Activated CD4-positive, alpha-beta T cell treated with anti-CD3 and anti-CD28 coated beads for 24 hours (primary cell): ENCODE measurements at places on chromosomes 1 and 21.

DNA sequence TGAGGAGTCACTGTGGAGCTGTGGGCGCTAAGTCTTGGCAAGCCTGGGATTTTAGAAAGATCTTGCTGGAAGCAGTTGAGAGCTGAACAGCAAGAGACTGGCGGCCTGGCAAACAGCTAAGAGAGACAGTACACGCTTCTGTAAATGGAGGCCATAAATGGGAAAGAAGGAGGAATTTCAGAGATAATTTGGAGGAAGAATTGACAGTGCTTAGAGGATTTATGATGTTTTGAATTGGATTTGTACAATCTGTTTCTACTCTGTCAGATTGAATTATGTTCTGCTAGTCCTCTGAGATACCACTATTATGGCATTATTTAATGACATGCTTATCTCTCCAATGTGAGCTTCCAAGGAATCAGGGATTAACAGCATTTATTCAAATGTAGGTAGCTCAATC is 50.1 kb downstream of the ABCA4 start:
- DNase-seq: no peak

DNA sequence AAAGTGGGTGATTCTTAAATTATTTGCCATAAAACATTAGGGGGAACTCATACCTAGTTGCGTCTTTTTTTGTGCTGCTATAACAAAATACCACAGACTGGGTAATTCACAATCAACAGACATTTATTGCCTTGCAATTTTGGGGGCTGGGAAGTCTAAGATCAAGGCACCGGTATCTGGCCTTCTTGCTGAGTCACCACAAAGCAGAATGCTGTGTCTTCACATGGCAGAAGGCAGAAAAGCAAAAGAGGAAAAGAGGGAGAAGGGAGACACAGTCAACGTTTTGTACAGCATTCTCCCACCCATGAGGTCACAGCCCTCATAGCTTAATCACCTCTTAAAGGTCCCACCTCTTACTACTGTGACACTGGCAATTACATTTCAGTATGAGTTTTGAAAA is 291.0 kb downstream of the CHRM3 start:
- DNase-seq: no peak

- no peak for DNase-seq
Measured at GRCh38 chr1:221858818-221859611, 117.1 kb upstream of the DUSP10 start.

GRCh38 chr1:32876341-32877210 is 5.9 kb upstream of the FNDC5 start:
- peak; percentile 40 for DNase-seq

DNA sequence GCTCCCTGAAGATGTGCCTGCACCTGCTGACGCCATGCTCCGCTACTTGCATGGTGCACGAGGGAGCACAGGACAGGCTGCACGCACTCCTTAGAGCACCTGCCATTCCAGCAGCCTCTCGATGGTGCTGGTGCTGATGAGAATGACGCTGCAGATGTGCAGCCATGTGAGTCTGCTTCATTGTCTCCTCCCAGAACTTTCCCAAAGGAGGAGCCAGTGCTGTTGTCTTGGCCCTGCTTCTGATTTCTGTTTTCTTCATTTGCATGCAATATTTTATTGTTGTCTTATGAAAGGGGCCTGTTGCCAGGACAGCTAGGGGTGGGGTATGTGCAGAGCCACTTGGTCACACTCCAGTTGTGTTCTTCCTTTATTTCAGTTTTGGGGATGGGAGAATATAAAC is 70.1 kb downstream of the PCBP3 start:
- no peak for DNase-seq

DNA sequence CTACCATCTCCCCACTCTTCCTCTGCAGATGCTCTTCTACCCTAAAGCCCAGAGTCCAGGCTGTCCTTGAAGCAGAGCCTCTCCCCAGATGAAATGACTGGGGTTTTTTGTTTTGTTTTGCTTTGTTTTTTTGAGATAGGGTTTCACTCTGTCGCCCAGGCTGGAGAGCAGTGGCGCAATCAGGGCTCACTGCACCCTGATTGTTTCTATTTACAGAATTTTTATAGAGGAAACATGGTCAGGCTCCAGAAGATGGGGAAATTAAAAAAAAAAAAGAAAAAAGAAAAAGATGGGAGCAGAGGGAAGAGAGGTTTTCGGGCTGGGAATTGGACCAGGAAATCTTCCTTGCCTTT is 43.7 kb upstream of the ZNF281 start:
- DNase-seq: no peak

DNA sequence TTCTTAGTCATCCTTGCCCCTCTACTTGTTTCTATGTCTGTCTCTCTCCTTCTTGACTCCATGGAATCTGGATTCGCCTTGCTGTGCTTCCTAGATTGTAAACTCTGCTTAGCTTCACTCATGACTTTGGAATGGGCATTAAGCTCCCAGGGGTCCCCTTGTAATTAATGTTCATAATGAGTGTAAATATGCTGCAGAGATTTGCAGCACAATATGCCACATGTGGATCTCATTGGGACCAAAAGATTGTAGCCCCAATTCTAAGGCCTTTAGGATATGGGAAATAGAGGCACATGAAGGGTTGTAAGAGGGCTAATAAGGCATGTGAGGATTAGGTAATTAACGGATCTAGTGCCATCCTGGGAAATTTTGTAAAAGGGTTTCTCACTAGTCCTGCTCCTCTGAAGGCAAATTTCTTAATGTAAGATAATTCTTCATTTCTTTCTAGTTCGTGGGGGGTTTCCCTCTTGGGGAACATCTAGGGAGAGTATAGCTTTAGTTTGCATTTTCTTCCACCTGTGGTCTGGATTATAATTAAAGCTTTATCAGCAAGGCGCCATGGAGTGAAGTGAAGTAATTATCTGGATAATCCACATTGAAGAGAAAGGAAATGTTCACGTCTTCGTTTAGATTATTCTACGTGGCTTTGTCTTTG is 659.2 kb upstream of the PLXNA2 start:
- no peak for DNase-seq

DNA sequence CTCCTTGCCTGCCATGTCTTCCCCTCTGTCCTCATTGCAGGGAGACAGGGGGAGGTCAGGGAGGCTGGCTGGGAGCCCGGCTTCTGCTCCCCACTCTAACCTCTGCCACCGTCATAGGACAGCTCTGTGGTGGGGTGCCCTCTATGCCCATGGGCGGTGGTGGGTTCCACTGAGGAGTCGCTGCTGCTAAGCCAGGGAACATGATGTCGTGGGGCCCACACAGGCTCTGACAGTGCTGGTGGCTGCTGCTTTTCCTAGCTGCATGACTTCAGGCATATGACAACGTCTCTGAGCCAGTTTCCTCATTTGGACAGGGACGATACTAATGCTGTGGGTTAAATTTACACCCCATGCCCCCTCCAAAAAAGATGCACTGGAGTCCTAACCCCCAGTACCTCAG is 14.7 kb downstream of the KCNA10 start:
- no peak for DNase-seq

- DNase-seq: no peak
Measured at GRCh38 chr1:47527653-47528272, 89.9 kb downstream of the FOXD2 start.

GRCh38 chr21:45447821-45448220 is 42.9 kb downstream of the COL18A1 start:
- no peak for DNase-seq

- no peak for DNase-seq
Measured at GRCh38 chr1:67647036-67647798, 37.8 kb upstream of the GADD45A start.

DNA sequence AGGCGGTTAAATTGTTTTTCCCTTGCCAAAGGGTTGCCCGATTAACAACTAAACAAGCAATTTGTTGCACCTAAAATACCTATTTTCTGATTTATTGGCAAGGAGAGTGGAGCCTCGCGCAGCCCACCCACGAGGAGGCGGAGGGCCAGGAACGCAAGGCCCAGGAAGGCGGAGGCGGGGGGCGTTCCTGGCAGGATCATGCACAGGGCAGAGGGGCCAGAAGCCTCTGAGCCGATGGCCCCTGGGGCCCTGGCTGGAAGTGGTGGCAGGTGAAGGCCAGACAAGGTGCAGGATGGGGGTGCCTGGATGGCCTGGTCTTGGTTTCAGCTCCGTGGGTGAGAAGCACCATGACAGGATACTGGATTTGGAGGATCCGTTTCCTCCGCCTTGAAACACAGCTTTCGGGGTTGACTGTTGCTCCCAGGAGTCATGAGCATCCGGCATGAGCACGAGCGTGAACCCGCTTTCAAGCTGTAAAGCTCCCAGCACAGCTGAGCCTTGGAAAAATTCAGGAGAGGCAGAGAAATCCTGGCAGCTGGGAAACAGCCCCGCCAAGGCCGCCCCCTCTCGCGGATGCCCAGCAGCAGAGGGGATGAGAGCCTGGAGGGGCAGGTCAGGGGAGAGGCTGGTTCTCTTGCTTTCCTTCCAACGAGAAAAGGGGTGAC is 35.0 kb downstream of the AJAP1 start:
- no peak for DNase-seq

DNA sequence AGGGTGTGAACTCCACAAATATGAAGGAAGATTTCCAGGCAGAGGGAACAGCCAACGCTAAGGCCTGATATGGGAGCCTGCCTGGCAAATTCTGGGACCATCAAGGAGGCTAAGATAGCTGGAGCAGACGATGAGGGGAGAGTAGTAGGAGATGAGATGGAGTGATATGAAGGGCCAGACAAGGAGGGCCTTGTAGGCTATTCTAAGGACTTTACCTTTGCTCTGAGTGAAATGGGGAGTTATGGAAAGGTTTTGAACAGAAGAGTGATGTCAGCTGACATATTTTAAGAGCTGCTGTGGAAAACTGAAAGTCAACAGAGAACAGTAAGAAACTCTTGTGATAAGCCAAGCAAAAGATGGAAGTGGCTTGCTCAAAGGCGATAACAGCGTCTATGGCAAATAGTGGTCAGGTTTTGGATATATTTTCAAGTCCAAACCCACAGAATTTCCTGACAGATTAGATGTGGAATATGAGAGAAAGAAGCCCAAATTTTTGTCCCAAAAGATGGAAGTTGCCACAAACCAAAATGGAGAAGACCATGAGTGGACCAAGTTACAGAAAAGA is 2.1 kb upstream of the TP53BP2 start:
- DNase-seq: no peak

- DNase-seq: no peak
Measured at GRCh38 chr1:29303201-29304024, 67.1 kb downstream of the PTPRU start.

- no peak for DNase-seq
Measured at GRCh38 chr1:56877973-56878372, 23.4 kb downstream of the C8A start.

DNA sequence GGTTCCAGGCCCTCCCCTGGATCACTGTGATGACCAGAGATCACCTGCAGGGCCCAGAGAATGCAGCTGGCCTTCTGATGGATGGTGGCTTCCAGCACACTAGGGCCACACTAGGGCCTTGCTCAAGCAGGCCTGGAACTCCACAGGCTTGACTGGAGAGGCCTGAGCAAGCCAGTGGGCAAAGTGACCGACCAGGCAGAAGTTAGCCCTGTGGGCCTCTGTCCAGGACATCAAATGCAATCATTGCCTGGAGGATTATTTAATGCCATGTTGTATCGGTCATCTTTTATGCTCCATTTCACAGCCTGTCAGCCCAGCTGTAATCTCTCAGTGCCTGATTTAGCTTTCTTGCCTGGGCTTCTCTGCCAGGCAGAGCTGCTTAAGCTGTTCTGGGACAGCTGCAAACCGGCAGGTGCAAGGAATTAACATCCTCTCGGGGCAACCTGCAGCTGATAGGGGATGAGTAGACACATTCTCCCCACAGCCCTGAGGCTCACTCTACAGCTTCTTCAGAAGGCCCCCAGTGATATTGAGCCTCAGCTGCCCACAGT is 17.7 kb downstream of the NENF start:
- DNase-seq: no peak

DNA sequence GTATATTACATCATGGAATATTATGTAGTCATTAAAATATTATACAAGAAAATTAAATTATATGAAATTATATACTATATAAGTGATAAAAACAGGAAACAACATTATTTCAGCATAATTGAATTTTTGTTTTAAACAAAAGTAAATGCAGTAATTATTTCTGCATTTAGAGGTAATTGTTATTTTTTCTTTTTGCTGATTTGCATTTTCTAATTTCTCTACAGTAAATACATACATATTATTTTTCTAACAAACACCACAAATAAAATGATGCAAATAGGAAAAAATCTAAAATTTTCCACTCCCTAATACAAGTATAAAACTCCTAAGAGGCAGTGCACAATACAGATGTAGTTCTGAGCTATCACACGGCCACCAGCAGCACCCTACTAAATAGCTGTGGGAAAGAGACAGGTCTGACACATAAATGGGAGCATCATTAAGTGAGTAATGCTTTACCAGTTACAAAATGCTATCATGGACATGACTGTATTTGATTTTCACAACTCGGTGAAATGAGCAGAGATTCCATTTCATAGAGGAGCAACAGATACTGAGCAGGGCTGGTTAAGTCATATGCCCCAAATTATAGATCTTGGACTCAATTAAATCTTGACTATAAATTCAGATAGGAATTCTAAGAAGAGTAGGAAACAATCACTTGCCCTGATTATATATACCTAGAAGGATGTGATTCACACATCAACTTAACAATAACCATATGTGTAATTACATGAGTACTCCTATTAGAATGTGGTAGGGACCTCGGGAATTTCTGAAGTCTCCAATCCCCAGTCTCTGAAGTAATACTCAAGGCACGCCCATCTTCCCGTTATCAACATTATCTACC is 49.0 kb downstream of the NRIP1 start:
- no peak for DNase-seq

- no peak for DNase-seq
Measured at GRCh38 chr1:216205176-216205575, 218.1 kb downstream of the USH2A start.

- no peak for DNase-seq
Measured at GRCh38 chr1:224170748-224171478, 12.1 kb upstream of the DEGS1 start.

GRCh38 chr1:12132078-12132477 is 34.7 kb upstream of the TNFRSF1B start:
- DNase-seq: no peak

DNA sequence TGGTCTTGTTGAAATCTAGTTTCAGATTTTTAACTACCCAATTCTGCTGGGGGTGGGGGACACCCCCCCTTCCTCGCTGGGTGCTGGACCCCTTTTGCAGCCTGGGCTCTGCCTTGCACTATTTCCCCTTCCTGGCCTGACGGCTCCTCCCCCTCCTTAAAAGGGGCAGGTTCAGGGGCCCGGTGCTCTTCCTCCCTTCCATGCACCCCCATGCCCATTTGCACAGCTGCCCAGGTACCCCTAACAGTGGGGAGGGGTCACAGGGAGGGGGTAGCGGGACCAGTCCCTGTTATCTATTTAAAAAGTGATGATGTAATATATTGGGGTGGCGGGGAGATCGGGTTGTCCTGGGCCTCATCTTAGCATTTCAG is 15.3 kb downstream of the ZBTB7B start:
- no peak for DNase-seq

DNA sequence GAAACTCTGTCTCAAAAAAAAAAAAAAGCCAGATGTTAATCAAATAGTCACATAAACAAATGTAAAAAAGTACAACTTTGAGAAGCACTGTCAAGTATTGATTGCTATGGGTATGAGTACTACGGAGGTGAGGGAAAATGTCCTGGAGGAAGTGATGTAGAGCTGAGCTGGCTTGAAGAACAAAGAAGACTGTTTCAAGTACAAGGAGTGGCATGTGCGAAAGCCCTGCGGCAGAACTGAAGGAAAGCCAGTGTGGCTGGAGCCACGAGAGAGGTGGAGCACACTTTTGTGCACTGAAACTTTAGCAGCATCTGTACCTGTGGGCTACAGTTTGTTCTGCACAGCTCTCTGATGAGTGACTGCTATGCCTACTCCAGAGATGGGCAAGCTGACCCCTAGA is 5.4 kb upstream of the RPS6KA1 start:
- DNase-seq: no peak

- DNase-seq: no peak
Measured at GRCh38 chr1:193458628-193459027, 272.2 kb upstream of the B3GALT2 start.
